ENCODE measurements at places on chromosomes 1 and 21.

DNA sequence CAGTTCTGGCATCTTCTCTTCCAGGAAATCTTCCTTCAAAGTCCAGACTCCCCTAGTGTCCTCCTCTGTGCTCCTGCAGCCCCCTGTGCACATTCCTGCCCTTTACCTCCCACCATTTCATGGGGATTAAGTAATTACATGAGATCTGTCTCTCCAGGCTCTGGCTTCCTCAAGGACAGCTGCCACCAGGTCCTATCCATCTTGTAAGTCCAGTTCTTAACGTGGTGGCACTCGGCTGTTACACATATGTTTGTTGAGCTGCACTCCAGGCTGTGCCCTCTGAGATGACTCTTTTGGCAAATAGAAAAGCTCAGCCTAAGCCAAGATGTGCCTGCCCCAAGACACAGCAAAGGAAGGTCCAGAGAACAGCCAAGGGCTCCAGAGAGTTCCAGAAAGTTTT, 57.4 kb upstream of the CAMK1G start:
- no peak for DNase-seq

GRCh38 chr1:2345297-2346075, 45.9 kb downstream of the MORN1 start:
- DNase-seq = no peak

GRCh38 chr21:31558189-31558961, 101.1 kb upstream of the SOD1 start:
- peak; percentile 50 for DNase-seq

DNA sequence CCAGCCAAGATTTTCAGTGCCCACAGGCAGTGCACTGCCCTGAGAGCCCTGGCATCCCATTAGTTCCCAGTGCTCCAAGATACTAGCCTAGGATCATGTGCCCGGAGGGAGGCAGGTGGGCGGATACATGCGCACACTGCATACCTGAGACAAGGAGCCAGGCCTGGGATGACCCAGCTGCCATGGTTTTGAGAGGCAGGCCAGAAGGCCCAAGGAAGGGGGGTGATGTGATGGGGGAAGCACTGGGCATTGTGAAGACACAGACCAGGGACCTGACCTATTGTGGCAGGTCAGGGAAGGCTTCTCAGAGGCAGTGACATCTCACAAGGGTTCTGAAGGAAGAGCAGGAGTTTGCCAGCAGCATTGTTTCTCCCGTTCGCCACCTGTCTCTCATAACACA, 3.6 kb downstream of the ZC3H12A start:
- no peak for DNase-seq

- DNase-seq = no peak
Observed at GRCh38 chr1:40898431-40898901, 36.3 kb upstream of the CITED4 start.

GRCh38 chr1:153801786-153802697, 26.8 kb downstream of the SLC27A3 start:
- no peak for DNase-seq

DNA sequence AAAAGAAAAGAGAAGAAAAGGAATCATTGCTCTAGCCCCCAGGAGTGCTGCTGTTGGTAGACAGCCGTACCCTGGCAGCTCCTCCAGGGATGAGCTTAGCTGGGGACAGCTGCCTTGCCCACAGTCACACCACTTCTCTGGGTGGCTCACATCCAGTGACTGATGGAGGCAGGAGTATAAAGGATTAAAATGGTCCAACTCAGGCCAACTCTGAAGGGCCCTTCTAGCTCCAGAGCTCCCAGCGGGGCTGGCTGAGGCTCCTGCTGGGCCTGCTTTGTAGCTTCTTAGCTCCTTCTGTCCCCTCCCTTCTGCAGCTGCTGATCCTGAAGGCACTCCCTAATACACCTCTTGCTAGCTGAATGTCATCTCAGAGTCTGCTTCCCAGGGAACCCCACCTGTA, 4.4 kb downstream of the CITED4 start:
- DNase-seq = no peak

DNA sequence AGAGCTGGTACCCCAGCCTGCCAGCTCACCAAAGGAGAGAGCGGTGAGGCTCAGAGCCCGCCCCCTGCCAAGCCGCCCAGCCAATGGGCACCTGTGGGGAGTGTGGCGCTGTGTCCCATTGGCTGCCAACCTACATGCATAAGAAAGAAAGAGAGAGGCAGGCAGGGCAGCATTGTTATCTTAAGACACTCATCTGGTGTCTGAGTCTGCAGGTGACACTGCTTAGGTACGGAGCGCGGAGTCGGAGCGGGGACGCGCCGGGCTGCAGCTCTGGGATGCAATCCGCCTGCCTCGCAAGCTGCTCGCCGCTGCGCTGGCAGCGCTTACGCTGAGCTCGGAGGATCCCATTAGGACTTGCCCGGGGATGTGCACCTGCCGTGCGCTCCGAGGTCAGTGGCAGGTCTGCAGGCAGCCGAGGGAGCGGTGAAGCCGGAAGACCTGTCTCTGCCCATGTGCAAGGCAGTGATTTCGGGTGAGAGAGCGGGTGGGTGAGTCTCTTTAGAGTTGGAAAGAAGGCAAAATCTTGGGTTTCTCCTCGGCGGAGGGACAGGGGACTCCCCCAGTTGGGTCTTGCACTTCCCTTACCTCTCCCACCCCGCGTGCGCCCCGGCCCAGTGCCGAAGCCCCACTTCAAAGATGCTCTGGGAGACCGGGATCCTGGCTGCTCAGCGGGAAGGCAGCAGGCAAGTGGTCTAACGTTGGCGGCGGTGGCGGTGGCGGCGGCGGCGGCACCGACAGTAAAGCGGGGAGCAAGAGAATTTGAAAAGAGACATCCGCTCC, at the start of gene BRINP2:
Gene BRINP2 (plus strand): TSS at position 203 of the 780 bp plus-strand sequence. CDS start 58,919 bp downstream, outside the sequence.
- DNase-seq = no peak

- no peak for DNase-seq
Observed at GRCh38 chr1:221693087-221693486, 48.8 kb downstream of the DUSP10 start.

DNA sequence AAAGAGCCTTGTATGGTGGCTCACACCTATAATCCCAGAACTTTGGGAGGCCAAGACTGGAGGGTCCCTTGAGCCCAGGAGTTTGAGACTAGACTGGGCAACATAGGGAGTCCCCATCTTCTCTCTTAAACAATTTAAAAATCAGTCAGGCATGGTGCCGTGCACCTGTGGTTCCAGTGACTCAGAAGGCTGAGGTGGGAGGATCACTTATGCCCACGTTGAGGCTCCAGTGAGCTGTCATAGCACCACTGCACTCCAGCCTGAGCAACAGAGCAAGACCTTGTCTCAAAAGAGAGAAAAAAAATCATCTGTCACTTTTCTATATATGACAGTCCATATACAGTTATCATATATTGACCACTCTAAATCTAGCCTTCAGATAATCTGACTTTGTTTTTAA, 658.3 kb downstream of the LTN1 start:
- no peak for DNase-seq

DNA sequence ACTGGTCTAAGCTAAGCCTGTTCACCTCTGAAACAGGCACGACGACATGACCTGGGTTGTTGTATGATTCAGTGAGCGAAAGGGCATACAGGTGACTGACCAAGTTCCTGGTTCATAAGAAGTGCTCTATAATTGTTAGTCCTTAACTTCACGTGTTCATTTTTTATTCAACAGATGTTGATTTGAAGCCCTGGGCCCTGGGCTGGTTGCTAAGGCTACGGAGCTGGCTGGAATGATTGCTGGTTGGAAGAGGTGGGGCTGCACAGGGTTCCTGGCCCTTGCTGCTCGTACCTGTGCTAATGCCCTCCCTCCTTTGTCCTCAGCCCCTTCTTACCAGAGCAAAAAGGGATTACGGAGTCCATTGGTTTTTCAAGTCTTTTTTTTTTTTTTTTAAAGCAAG, 111.3 kb upstream of the CSF3R start:
- no peak for DNase-seq

GRCh38 chr1:152191260-152191659, 32.2 kb upstream of the RPTN start:
- DNase-seq = no peak

DNA sequence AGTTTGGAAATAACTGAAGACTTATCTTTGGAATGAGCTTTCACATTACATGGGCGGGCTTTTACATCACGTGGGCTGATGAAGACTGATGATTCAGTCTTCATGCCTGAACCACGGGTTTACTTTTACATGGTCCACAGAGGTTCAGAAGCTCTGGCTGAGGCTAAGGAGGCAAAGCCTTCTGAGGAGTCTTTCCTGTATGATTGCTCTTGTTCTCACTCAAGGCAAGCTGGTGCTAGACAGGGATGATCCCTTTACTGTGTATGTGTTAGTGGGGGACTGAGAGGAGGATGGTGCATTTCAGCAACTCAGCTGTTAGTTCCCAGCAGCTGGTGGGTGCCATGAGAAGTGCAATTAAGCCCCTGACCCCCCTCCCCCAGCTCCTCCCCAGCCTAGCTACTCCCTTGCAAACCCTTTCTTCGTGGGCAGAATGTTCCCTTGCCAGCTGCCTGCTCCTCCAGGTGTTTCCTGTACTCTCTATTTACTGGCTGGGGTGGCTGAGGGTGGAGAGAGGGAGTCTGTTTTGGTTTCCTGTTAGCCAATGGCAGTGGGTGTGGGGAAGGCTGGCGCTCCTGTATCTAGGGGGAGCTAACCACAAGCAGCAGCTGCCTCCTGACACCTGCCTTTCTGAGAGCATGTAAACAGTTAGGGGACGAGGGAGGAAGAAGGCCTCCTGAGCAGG, 15.4 kb downstream of the BTG2 start:
- no peak for DNase-seq

GRCh38 chr1:176656257-176656995, 193.5 kb downstream of the PAPPA2 start:
- DNase-seq = no peak

- no peak for DNase-seq
Observed at GRCh38 chr1:31510853-31511789, 65.2 kb upstream of the TINAGL1 start.

- no peak for DNase-seq
Observed at GRCh38 chr1:158024737-158025136, 31.3 kb downstream of the KIRREL1 start.

DNA sequence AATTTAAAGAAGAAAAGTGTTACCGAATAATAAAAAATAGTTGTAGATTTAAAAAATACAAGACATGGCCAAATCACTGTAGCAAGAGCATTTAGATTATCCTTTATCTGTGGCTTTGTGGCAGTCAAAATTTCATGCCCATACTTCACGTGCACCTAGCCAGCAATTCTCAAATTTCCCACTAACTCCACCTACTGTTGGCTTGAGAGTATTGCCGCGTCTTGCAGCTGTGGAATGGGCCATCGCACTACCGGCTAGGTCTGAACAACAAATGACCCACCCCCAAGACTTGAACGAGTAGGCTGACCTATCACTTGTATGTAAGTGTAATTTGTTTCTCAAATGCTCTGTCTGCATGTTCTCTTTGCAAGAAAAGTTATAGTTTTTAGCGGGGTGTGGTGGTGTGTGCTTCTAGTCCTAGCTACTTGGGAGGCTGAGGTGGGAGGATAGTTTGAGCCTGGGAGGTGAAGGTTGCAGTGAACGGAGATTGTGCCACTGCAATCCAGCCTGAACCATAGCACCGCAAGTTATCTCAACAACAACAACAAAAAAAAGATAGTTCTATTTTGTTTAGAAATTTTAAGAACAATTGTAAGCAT, 4.1 kb downstream of the KRTAP13-4 start:
- no peak for DNase-seq

DNA sequence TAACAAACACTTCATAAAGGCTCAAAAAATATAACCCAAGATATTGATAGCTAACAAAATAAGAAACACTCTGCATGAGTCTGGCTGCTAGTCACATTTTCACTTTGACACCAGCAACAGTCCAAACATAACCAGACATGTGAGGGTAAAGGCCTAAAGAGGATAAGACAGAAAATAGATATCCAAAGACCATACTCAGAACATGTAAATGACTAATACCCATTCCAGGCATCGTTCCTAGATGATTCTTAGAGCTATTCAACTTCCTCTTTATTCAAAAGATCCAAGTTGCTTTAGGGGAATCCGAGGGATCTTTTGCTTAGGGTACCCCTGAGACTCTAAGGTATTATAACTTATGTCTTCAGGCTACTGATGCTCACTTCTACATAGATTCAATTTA, 5.1 kb downstream of the COL24A1 start:
- DNase-seq = no peak

- no peak for DNase-seq
Observed at GRCh38 chr1:169508432-169509338, 22.9 kb upstream of the SLC19A2 start.

- DNase-seq = no peak
Observed at GRCh38 chr1:162696286-162696862, 64.1 kb downstream of the DDR2 start.

DNA sequence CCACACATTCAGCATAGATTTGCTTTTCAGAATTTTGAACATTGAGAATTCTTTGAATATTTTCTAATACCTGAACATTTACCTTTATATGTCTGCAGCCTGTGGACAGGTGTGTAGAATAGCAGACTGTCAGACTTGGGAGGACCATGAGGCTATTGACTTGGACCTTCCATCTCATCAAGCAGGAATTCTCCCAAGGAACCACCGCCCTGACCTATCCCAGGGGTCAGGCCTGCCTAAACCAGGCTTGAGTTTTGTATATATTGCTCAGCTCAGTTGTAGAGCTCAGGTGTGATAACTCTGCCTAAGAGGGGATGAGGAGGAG, 53.2 kb downstream of the RUNX1 start:
- DNase-seq = no peak

GRCh38 chr1:161359291-161359690, 8.4 kb downstream of the CFAP126 start:
- DNase-seq = no peak

DNA sequence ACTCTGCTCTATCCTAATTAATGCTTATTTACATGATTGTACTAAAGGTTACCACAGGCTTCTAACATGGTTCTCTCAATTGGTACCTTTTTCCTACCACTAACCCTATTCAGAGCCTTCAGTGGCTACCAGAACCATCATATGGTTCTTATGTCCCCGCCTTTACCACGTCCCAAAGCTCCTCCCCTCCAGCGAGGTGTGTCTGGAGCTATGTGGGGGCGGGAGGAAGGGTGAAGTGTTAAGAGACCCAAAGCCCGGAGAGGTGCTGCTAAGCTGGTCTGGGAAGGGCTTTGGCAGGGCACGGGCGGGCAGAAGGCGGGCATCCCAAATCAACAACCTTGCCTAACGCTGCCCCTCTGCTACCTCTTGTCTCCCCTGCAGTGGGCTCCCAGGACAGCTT, 10.0 kb downstream of the SPATA46 start:
- DNase-seq = no peak

- no peak for DNase-seq
Observed at GRCh38 chr1:75722966-75723365, 1.5 kb upstream of the ACADM start.

DNA sequence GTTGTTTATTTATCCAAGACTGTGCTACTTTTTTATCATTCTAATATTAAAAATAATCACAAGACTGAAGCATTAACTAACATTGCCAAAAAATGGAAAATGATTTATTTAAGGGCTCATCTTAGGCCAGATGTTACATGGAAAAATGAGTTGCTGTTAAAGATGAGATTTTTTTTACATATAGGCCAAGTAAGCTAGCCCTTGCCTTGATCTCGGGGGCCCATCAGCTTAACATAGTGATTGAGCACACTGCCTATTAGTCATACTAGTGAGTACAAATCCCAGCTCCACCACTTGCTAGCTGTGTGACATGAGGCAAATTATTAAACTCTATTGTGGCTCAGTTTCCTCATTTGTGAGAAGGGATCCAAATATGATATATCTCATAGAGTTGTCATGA, 275.9 kb upstream of the SNX7 start:
- DNase-seq = no peak

- DNase-seq = no peak
Observed at GRCh38 chr1:2989976-2990375, 31.3 kb upstream of the ACTRT2 start.

GRCh38 chr1:113088972-113089371, 16.0 kb downstream of the LRIG2 start:
- DNase-seq = no peak
